Thoracic aorta endothelial cell (primary cell): ENCODE measurements at places on chromosomes 1 and 21. TPM values are rescaled to one million over a fixed set of nuclear protein-coding genes. Genes with fewer than 3 reads are reported as not detected.

Gene ST6GALNAC3
- total RNA-seq: 39.0 and 62.1 TPM in 2 replicates

Gene RRP1B
- total RNA-seq: 60.8 and 66.0 TPM in 2 replicates

Gene KCNE2
- not detected in 2 replicates for total RNA-seq

Gene PRAMEF18
- total RNA-seq: not detected in 2 replicates

Gene TACSTD2
- 0.22 and 0.53 TPM in 2 replicates for total RNA-seq

Gene CHI3L1
- 1.7 and 2.9 TPM in 2 replicates for total RNA-seq

Gene MIXL1
- 0.13 and 0.14 TPM in 2 replicates for total RNA-seq

Gene DCDC2B
- total RNA-seq: not detected in 2 replicates

Gene DMBX1
- not detected in 2 replicates for total RNA-seq

Gene SPRR1B
- not detected in 2 replicates for total RNA-seq
